ENCODE measurements at places on chromosomes 13 and 19. TPM values are rescaled to one million over a fixed set of nuclear protein-coding genes. Genes with fewer than 3 reads are reported as not detected.

- DNase-seq, result no peak
Observed at GRCh38 chr13:97436845-97437244, 2.9 kb downstream of the RAP2A start.

Gene ACP7
- total RNA-seq, result not detected

Gene SERPINE3
- not detected for total RNA-seq

Gene TEX101
- total RNA-seq, result not detected

DNA sequence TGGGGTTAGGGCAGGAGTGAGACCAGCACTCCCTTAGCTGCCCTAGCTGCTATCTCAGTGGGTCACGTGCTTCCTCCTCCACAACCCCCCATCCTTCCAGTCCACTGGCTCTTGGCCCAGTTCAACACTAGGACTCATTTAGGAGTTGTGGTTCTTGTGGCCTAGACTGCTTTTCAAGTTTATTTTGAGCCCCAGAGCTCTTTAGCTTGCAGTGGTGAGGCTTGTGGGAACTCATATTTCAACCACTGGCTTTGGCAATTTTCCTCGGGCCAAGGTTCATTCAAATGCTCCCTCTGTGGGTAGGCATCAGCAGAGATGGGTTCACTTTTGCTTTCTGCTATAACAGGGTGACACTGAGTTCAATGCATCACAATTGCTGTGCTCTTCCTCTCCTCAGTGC lies 436.2 kb upstream of the SLITRK5 start:
- DNase-seq, result no peak

DNA sequence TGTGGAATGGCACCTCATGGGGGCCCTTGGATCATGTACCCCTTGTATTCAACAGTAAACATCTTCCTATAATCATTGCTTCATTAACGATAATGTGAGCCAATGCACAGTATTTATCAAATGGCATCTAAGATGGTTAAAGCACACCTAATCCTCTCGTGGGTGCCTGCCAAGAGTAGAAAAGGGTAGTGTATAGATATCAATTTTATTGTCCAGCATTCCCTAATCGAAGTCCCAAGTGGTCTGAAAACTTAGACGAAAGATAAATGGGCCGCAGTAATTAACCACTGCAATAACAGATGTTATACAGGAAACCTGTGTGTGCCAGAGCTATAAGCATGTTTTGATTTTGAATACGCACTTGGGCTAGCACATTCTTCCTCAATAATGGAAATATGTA lies 667 bp upstream of the MBNL2 start:
- DNase-seq, result no peak

Gene TMPRSS9
- 0.69 TPM for total RNA-seq

All from uterus (tissue), 4 donors.